Hindlimb muscle (tissue), 1 donor: ENCODE measurements at places on chromosomes 6 and 20.

- DNase-seq = no peak
Measured at GRCh38 chr6:154268486-154268885, 88.1 kb downstream of the IPCEF1 start.

DNA sequence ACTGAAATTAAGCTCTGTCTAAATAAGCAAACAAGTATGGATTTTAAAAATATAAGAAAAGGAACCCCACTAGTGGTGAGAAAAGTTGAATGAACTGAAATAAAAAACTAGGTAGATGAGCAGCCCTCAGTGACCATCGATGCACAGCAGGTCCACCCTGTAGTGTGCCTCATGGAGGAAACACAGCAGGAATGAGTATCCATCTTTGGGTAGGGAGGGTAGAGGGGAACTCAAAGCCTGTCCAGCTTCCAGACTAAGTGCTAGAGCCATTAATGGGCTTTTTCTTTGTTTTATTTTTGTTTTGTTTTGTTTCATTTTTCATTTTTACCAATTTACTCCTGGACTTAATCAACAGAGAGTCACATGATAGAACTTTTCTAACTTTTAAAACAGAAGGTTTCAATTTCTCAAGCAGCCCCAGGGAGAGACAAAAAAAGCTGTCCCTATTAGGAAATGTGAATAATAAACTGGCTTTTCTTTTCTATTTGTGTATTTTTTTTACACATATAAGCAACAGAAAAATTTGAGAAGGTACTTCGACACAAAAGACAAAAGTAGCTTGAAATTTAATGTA lies 700.6 kb downstream of the HACE1 start:
- DNase-seq = no peak

GRCh38 chr6:138287144-138287955 lies 69.1 kb upstream of the PBOV1 start:
- DNase-seq = no peak

- DNase-seq = no peak
Measured at GRCh38 chr20:32803092-32803491, 16.7 kb upstream of the MAPRE1 start.

DNA sequence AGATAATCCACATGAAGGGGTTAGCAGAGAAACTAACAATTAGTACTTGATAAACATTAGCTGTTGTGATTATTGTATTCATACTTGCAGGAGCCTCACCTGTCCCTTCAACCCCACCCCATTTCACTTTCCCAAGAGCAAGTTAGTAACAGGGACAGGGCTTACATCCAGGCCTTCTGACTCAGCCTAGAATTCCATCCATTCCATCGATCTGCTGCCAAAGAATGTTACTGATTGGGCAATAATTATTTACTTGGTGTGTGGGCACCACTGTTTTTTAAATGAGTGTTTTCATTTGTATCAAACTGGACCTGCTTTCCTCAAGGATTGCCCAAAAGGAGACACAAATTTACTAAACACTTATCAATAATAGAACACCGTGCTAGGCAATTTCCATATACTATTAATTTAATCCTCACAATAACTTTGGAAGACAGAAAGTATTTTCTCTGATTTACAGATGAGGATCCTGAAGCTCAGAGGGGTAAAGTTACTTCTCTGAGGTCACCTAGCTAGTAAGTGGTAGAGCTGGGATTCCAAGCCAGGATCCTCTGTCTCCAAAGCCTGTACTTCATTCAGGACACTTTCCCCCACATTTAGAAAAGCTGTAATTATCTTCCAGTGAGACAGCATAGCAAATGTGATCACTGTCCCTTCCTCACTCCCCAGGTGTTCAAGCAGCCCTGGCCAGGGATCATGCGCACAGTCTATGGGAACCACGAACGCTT lies 32.8 kb downstream of the GSS start:
- DNase-seq = no peak

DNA sequence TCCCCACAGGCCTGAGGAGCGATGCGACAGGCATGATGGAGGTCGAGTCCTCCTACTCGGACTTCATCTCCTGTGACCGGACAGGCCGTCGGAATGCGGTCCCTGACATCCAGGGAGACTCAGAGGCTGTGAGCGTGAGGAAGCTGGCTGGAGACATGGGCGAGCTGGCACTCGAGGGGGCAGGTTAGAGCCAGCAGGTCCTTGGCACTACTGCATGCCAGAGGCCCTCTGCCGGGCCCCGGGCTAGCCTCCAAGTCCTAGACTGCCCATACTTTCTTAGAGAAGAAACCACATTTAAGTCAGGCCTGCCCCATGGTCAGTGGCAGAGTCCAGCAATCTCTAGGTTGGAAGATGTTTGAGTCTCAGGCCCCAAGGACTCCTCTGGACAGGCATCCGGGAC lies 32.1 kb downstream of the PKIG start:
- no peak for DNase-seq

DNA sequence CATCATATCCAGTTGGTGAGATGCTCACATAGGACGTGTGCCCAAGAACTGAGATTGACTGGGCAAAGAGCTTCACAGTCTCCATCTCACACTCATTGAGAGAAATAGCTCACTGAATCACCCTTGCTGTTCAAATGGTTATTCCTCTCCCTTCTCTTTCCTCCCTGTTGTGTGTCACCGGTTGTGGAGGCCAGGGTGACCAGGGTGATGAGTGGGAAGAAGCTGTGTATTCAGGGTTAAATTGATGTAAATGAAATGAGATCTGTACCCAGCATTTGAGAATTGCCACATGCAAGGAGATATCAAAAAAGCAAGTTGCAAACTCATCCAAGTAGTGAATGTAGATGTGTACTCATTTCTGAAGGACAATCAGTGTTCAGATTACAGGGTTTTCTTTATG lies 36.6 kb upstream of the VAPB start:
- no peak for DNase-seq

DNA sequence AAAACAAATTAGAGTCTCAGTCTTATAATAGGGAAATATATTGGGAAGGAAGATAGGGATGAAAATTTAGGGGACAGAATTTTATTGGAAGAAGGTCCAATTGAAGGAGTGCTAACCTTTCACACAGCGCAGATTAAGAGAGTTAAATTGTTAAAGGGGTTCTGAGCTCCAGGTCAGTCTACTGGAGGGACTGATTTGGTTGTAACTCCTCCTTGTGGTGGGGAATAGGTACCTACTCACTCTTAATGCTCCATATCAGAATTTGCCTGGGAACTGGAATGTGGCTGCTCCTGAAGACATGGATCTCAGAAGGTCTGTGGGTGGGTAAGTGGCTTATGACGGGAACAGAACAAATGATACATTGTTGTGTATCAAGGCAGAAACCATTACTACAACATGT lies 143.5 kb downstream of the FLRT3 start:
- DNase-seq = no peak

DNA sequence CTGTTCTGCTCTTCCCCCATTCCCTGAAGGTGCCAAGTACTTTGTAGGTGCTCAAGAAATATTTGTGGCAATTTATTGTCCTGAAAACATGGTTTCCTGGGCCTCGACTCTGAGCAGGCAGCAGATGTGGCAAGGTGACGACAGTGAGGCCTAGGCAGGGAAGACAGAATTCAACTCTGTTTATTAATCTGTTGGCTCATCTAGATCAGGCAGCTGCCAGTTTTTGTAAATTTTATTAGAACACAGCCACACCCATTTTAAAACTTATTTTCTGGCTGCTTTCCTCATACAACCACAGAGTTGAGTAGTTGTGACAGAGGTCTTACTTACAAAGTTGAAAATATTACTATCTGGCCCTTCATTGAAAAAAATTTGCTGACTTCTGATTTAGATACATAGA lies 24.5 kb downstream of the MAPK14 start:
- peak; percentile 13 for DNase-seq

GRCh38 chr20:62557999-62558408 lies 82.2 kb upstream of the GATA5 start:
- no peak for DNase-seq

GRCh38 chr6:47016909-47017308 lies 25.2 kb downstream of the ADGRF1 start:
- no peak for DNase-seq
